ENCODE measurements at places on chromosomes 1 and 21. TPM values are rescaled to one million over a fixed set of nuclear protein-coding genes. Genes with fewer than 3 reads are reported as not detected.

- no peak for DNase-seq
Observed at GRCh38 chr1:45230537-45230936, 24.1 kb upstream of the ZSWIM5 start.

Gene STUM
- total RNA-seq, result 0.34 TPM

Gene NHLH1
- total RNA-seq, result under 0.01 TPM

Gene COL9A2
- 1.2 TPM for total RNA-seq

Gene FAM177B
- not detected for total RNA-seq

GRCh38 chr1:153344718-153345025, 4.0 kb downstream of the PGLYRP4 start:
- no peak for DNase-seq

DNA sequence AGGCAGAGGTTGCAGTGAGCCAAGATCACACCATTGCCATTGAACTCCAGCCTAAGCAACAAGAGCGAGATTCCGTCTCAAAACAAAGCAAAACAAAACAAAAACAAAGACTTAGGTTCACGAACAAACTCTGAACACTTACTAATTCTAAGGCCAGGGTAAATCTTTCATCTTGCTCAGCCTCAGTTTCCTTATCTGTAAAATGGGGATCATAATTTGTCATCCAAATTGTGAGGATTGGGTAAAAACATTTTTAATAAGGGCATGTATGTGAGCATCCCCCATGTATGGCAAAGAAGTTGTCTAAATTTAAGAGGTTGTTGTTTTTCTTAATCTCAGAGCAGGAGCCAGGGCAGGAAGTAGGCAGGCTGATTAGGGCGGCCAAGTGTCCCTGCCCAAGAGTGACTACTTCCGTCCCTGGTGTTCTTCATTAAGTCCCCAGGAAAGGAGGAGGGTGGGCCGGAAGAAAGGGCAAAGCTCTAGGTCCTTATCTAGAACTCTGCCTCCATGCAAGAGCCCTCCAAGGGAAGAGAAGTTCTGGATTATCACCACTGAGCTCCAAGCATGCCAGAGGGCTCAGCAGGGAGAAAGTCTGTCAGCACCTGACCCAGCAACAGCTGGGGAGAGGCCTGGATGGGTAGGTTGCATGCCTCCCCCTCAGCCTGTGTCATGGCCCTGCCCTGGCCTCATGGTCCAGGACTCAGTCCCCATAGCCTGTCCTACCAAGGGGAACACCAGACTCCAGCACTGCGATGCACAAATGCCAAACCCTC, 49.9 kb upstream of the CLIC4 start:
- DNase-seq, result peak; percentile 36

Gene FMOD
- total RNA-seq, result 11.4 TPM

DNA sequence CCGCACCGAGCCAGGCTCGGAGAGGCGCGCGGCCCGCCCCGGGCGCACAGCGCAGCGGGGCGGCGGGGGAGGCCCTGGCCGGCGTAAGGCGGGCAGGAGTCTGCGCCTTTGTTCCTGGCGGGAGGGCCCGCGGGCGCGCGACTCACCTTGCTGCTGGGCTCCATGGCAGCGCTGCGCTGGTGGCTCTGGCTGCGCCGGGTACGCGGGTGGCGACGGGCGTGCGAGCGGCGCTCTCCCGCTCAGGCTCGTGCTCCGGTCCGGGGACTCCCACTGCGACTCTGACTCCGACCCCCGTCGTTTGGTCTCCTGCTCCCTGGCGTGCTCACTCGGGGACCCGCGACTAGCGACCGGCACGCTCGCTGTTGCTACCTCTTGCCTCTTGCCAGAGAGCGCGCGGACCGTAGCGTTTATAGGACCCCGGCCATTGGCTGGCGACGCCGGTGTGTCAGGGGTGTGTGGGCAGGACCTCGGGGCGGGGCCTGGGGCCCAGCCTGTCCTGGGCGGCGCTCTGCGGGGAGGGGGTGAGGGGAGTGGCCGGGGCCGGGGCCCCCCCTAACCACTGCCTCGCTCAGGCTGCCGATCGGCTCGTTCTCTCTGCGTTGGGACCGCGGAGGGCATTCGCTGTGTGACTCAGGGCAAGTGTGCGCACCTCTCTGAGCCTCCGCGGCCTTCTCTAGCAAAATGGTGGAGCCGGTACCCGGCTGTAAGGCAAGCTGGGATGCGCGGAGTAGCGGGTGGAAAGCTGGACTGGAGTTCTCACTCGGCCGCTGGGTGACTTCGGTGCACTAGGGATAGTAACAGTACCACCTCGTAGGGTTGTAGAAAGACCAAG, at the start of gene SLC2A1:
SLC2A1 (minus strand) TSS at position 381 of the 832 bp plus-strand sequence; CDS start at position 164, 217 bp downstream.
- DNase-seq, result peak; percentile 95

DNA sequence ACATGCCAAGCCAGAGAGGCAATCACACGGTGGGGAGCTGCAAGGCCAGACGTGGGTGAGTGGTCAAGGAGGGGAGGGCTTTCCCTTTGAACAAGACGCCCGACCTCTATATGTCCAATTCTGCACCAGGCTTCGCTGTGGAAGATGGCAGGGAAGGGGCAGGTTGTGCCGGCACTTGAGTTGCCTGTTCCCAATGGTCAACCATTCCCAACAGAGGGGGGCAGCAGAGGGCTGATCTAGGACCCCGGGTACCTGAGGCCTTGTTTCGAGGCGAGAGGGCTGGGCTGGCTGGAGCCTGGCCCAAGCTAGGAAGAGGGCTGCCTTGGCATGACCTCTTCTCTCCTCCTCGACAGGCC, 64.9 kb downstream of the TMEM53 start:
- peak; percentile 52 for DNase-seq

DNA sequence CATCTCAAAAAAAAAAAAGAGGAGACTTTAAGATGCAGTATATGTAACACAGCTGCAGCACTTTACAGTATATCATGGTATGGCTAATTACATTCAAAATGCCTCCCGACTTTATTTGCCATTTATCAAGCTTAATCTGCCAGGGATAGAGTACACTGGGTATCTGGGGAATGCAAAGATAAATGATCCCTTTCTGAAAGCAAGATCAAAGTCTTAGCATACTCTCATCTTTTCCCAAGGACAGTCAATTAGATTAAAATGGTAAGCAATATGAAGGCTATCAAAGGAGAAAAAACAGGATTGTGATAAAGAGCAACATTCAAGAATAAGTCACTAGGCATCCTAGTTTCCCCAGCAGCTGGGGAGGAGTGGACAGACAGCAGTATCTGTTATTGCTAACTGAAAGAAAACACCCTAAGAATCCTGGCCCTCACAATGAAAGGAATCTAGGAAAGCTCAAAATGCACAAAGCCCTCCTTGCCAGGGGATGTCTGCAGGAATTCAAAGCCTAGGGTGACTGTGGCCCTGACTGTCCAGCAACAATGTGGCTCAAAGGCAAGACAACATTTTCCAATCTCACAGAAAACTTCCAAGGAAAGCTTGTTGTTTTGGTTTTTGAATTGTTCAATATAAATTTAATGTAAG, 56.7 kb upstream of the RAP1GAP start:
- no peak for DNase-seq

GRCh38 chr1:57063406-57064125, 97.8 kb upstream of the C8B start:
- no peak for DNase-seq

Gene PCAT6
- not detected for total RNA-seq

DNA sequence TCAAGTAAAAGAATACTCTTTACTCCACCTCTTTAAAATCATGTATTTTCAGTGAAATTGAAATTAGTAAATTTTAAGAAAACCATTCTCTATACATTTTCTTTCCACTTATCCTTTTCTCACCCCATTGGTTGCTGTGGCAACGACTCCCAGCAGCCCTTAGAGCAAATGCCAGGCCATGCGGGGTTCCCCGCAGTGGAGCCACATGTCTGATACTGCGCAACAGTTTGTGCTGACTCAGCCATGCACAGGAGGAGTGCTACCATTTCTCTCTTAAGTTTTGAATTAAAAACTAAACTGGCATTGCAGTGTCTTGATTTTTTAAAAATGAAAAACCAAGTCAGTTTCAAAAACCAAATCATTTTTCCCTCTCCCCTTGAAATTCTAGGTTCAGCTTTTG, 214.1 kb upstream of the L1TD1 start:
- DNase-seq, result no peak

GRCh38 chr1:247357052-247357780, 25.5 kb upstream of the ZNF496 start:
- no peak for DNase-seq

Gene BARHL2
- not detected for total RNA-seq

GRCh38 chr1:56533621-56534020, 45.7 kb downstream of the PLPP3 start:
- no peak for DNase-seq

Gene DYRK3
- 11.4 TPM for total RNA-seq

Gene FCRL4
- total RNA-seq, result not detected

DNA sequence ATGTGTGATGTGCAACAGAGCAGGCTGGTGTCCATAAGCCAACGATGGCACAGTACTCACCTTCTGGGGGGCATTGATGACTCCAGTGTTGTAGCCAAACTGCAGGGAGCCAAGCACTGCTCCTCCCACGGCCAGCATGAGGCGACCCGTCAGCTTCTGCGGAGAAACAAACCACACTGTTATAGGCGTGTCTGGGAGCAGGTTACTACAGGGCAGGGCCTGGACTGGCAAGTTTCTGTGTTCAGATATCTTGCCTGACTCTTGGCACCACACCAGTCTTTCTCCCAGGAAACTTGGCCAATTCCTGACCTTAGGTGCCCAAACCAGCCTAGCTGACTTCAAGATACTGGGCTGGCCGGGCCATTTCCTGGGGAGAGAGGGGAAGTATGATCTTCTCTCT, 15.5 kb downstream of the SLC2A1 start:
- DNase-seq, result no peak

Gene DEPDC1
- 39.3 TPM for total RNA-seq

- DNase-seq, result peak; percentile 15
Observed at GRCh38 chr1:163083690-163084089, 14.5 kb downstream of the RGS4 start.

Data from dermis blood vessel endothelial cell (primary cell).